Activated naive CD4-positive, alpha-beta T cell treated with Interleukin-2 at 50 U/mL for 16 hours (primary cell): ENCODE measurements at places on chromosomes 7 and 10.

GRCh38 chr10:79438699-79439085 is 6.7 kb downstream of the ZCCHC24 start:
- no peak for DNase-seq

DNA sequence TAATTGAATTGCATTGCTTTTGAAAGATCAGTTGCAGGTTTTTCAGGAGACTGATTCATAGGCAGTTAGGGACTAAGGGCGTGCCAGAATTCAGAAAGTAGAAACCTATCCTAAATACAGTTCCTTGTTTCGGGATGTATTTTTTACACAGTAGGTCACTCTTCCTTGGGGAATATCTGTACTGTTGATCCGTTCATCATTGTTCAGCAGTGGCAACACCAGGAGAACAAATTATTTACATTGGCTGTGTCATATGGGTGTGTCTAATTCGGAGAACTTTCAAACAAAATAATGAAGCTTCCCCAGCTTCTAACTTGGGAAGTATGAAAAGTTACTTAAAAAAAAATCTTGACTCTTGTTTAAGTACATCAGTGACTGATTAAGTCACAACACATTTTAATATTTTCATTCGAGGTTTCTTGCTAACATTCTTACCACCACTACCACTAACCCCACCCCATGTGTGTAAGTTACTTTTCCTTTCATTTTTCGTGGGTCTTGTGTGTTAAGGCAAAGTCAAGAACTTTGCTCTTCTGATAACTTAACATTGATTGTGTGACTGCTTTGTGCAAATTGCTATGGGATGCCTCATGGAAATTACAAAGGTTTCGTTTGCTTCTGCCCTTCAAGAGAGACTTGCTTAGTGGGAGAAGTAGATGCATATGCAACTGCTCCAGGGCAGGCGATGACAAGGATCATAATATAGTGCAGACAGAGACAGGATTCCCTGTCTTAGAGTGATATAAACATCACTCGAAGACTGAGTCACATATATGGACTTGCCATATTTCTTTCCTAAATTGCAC is 43.8 kb upstream of the RPA3 start:
- DNase-seq: no peak

DNA sequence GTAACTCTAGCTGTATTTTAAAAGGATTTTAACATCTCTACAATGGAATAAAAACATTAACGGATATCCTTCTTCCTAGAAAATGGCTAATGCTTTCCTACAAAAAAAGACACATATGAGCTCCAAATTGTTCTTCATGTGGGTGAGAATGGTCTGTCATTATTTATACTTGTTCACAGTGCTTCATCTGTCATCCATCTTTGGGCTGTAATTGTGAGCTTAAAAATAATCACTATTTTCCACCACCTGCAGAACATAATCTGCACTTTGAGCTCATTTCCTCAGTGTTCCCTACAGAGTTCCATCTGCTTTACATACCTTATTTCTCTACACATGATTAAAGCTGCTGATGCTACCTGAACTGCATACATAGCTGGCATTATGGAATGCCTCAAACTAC is 979.1 kb upstream of the C7orf33 start:
- no peak for DNase-seq

DNA sequence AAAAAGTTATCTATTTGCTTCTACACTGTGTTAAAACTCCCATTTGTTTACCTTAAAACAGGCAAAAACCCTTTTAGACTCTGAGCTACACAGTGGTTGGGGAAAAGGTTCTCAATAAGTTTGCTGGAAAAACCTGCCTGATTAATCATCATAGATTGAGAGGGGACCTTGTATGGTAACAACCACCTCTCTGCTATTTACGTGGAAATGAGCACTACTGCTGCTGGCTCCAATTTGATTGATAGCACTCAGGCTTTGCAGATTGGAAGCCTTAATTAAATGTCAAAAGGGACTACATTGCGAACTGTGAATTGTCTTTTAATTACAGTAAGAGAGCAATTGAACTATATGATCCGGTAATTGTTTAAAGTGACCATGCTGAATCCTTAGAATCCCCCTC is 119.0 kb upstream of the IMMP2L start:
- no peak for DNase-seq

GRCh38 chr10:110446277-110446676 is 51.4 kb upstream of the DUSP5 start:
- no peak for DNase-seq
